Activated naive CD4-positive, alpha-beta T cell (primary cell): ENCODE measurements at places on chromosomes 3 and 15.

DNA sequence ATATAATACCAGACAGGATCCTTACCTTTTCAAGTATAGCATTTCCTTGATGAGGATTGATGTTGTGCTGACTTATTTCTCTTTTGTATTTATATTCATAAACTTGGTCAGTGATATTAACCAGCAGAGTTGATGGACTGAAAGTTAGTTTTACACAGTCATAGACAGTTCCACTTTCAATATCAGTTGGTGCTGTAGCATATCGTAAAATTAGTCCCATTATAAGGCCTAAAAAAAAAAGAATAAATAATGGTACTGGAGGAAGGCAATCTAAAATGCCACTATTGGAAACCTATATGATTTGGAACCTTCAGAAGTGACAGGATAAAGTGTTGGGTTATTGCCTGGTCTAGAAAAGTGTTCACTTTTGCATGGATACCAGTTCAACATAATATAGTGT is 16.3 kb downstream of the SLC9A9 start:
- DNase-seq: no peak

DNA sequence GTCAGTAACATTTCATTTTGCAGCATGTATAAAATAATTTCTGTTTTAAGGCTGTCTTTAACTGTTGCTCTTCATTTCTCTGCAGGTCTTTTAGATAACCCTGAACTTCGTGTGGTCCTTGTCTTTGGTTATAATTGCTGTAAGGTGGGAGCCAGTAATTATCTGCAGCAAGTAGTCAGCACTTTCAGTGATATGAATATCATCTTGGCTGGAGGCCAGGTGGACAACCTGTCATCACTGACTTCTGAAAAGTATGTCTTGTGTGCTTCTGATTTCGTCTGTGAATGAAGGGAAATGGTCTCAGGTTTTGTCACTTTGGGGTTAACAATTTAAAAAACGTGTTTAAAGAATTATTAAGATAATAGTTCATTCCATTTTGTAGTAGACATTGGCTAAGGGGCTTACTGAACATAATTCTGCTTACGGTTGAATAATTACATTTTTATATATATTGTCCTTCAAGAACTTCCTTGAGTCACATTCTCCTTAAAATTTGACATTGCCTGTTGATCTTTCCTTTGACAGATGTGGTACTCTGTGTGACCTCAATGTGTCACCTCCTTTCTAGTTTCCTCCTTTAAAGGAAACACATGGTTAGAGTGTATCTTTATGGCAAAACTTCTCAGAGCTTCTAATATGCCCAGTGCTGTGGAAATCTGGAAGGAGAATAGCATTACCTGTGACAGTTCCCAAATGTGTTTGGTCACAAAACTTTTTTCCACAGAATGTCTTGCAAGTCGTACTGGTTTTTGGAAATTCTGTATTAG is 26.3 kb downstream of the FBXO22 start:
- DNase-seq: no peak

- no peak for DNase-seq
Measured at GRCh38 chr3:170493712-170494182, 75.1 kb downstream of the CLDN11 start.

DNA sequence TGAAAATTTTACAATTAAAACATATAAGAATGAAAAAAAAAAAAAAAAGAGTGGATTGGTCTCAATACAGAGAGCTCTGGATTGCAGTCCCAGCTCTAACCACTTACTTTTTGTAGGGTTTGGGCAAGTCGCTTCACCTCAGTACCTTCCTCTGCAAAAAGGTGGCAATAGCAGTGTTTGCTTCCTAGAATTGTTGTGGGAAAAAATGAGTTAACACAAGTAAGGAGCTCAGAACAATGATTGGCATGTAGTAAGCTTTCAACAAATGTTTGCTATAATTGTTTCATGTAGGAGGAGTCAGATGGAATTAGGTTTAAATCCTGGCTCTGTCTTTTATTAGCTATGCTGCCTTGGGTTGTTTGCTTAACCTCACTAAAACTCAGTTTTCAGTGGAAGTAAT is 425.2 kb upstream of the TBL1XR1 start:
- DNase-seq: no peak

- no peak for DNase-seq
Measured at GRCh38 chr3:47319956-47320355, 37.2 kb downstream of the KLHL18 start.

GRCh38 chr3:196735751-196736150 is 3.9 kb upstream of the PAK2 start:
- no peak for DNase-seq

GRCh38 chr3:129360705-129361460 is 67.6 kb downstream of the EFCAB12 start:
- no peak for DNase-seq

DNA sequence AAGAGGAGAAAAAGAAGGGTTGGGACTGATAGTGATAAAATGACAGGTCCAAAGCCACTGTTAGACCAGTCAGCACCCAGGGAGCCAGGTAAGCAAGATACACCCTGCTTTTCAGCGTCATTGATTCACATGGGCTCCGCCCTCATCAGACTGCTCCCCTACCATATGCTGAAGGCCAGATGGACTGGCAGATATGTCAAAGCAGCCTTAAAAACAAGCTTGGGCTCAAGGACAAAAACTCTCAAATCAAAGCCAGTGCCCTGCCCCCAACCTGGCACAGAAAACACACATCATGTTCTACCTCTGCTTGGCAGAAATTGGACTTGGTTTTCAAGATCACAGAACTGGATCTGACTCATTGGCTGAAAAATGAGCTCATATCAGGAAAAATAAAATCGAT is 33.4 kb downstream of the SH3BP5 start:
- DNase-seq: no peak

- DNase-seq: no peak
Measured at GRCh38 chr15:98123834-98124233, 163.3 kb downstream of the ARRDC4 start.

DNA sequence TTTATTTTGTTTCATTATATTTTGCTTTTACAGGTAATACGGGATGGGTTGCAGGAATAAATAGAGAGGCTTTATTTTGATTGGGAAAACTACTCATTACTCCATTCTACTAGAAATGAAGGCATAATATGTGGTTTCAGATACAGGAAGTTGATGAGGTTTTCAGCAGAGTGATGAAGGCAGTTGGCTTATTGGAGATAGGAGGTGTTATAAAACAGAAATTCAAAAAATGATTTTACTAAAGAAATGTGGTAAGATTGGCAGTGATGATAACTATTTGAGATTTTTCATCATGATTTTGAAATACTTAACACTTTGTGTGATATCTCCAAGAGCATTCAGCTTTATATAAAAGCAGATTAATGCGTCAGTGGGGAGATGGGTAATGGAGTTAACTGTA is 1445.7 kb upstream of the CADM2 start:
- DNase-seq: no peak

- DNase-seq: no peak
Measured at GRCh38 chr3:192482391-192482790, 244.9 kb downstream of the FGF12 start.

GRCh38 chr15:90022905-90023700 is 22.0 kb downstream of the ZNF710 start:
- no peak for DNase-seq

- no peak for DNase-seq
Measured at GRCh38 chr15:36811903-36812302, 232.5 kb downstream of the CDIN1 start.

DNA sequence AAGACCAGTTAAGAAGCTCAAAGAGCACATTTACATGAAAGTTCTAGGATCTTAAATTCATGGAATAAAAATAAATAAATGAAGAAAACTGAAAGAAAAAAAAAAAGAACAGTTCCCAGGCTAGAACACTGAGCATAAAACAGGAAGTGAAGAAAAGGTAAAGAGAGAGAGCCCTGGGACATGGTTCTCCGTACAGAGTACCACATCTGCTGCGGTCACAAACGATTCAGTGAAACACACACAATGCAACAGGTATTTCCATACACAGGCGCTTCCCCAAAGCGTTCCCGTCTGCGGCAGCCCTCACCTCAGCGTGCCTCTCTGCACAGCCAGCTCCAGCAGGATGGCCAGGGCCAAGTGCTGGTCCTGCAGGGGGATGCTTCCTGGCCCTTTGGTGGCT is 49.4 kb downstream of the HERC2 start:
- DNase-seq: no peak

DNA sequence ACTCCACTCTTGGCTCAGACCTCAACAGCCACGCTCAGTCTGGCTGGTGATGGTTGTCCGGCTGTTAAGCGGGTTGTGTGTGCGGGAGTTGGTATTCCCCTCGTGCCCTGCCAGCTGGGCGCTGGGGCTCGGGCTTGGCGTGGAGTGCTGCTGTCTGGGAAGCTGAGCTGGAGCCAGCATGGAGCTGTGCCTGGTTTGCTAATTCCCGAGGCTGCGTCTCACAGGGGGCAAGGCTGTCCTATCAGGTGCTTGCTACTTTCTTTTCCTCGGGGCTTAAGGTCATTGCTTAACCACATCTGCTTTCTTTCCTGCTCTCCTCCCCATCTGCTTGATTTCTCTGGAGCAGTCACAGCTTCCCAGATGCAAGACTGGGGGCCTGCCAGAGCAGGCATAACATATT is 29.9 kb downstream of the PDIA5 start:
- no peak for DNase-seq

DNA sequence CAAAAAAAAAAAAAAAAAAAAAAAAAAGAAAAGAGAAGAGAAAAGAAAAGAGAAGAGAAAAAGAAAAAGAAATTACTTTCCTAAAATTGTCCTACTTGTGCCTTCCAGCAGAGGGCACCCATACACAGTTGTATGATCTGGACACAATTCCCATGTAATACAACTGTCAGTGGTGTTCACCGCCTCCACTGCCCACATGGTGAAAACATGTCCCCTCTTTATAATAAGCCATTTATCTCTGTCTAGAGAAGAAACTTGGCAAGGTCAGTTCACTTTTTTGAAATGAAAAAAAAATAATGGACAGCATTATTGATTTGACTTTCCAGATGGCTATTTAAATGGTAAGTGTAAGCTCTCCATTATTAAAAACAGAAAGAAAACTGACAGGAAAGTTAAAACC is 459.4 kb downstream of the GBE1 start:
- no peak for DNase-seq

DNA sequence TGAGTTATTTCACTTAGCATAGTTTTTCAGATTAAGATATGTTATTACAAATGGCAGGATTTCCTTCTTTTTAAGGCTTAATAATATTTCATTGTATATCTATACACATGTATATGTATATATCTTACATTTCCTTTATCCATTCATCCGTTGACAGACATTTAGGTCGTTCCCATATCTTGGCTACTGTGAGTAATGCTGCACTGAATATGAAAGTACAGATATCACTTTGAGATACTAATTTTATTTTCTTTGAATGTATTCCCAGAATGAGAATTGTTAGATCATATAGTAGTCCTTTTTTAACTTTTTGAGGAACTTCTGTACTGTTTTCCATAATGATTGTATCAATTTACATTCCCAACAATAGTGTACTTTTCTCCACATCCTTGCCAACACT is 270.4 kb downstream of the NAALADL2 start:
- no peak for DNase-seq

DNA sequence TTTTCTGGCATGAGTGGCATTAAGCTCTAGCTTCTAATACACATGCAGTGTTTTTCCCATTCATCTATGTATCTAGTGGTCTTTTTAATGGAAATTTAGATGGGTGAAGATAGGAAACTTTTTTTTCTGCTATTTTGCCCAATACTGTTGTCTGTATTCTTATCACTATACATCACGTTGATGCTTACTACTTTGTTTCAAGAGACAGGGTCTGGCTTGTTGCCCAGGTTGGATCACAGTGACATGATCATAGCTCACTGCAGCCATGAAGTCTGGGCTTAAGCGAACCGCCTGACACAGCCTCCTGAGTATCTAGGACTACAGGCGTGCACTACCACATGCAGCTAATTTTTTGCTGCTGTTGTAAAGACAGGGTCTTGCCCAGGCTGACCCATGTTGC is 84.6 kb downstream of the PEAK1 start:
- no peak for DNase-seq

GRCh38 chr3:134630506-134630905 is 20.3 kb downstream of the KY start:
- no peak for DNase-seq

DNA sequence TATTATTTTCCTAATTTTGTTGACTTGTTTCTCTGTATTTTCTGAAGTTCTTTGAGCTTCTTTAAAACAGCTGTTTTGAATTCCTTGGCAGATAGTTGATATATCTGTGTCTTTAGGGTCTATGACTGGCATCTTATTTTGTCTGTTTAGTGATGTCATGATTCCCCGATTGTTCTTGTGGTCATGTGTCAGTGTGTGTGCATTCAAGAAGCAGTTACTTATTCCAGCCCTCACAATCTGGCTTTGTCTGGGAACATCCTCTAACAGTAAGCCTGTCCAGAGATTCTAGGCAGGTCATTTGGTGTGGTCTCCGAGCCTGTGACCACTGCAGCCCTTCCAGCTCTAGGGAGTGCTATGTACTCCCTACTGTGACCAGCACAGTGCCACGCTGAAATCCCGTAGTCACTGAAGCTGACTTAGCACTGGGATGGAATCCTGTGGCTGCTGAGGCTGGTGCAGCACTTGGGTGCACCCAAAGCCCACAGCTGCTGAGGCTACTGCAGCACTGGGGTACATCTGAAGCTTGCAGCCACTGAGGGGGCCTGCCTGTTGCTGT is 6.7 kb downstream of the LNP1 start:
- no peak for DNase-seq

DNA sequence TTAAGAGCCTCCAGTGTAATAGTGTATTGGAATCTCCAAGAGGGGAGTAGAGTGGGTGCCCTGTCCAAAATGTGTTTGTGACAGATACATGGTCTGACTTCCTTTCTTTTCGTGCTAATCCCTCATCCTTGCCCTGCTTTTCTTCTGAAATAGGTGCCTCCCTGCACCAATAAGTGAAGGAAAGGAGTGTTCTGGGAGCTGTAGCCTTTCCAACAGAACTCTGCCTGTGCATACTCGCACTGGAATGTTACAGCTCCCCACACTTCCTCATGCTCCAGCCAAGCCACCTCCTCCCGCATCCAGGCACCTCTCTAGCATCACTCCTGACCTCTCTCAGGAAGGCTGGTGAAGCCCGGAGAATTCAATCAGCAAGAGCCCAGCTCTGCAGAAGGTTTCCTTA is 478.0 kb downstream of the GABRG3 start:
- DNase-seq: no peak

DNA sequence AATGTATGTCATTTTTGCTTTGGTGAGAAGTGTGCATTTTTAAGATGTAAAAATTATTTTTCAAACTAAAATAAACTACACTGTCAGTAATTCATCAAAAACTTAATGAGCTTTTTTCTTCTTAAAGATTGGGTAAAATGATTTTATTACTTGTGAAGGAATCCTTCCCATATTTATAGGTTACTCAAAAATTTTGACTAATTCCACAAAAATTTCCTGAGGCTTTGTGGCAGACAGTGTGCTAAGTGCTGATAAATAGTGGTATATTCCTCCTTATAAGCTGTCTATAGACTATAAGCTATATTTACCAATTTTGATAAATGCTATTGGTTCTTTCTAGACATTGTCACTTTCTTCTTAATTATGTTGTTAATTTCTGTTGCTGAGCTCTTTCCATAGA is 284.5 kb upstream of the SEMA6D start:
- DNase-seq: no peak

DNA sequence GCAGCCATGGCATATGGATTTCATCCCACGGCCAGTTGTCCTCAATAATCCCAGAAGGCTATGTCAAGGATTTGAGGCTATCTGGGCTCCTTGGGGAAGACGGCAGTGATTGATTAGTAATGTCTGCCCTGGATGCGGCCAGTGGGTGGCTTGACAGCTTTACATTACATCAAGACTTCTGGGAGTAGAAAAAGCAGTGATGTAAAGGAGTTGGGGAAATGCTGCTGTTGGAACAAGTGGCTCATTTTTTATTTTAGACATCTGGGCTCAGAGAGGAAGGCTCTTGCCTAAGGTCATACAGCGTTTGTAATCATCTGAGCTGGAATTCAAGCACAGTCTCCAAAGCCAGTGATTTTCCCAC is 94.1 kb downstream of the FLNB start:
- no peak for DNase-seq
